ENCODE measurements at places on chromosomes 4 and X.

DNA sequence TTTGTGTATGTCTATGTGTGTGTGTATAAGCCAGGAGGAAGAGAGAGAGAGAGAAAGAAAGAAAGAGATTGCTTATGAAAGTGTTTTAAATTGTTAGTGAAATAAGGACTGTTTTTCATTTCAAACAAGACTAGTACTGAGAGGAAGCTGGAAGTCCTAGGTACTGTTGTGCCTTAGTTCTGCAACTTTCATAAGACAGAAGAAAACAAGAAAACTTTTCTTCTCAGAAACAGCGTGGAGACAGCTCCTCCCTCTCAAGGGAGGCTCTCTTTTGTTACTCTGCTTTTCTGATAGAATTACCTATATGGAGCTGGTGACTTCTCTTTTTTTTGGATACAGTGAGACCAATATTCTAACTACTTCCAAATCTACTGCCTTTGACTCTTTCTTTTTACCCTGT lies 62.5 kb downstream of the BANK1 start:
- no peak for DNase-seq

GRCh38 chr4:150315691-150316090 lies 237.4 kb downstream of the DCLK2 start:
- no peak for DNase-seq

DNA sequence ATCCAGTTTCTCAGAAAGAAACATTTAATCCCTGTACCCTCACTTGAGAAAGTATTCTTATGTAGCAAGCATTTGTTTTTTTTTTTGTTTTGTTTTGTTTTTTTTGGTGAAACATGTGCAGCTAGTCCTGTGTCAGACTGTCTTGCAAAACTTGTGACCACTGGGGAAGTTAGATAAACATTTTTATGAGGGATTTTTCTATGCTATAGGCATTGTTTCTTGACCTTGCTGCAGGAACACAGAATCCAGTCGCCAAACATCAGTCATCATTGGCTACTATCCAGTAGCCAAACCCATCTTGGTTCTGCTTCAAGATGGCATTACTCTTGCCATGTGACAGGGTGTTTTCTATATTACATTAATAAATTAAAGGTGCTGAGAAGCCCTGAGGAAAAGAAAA lies 7.7 kb upstream of the MAPK10 start:
- DNase-seq = no peak

DNA sequence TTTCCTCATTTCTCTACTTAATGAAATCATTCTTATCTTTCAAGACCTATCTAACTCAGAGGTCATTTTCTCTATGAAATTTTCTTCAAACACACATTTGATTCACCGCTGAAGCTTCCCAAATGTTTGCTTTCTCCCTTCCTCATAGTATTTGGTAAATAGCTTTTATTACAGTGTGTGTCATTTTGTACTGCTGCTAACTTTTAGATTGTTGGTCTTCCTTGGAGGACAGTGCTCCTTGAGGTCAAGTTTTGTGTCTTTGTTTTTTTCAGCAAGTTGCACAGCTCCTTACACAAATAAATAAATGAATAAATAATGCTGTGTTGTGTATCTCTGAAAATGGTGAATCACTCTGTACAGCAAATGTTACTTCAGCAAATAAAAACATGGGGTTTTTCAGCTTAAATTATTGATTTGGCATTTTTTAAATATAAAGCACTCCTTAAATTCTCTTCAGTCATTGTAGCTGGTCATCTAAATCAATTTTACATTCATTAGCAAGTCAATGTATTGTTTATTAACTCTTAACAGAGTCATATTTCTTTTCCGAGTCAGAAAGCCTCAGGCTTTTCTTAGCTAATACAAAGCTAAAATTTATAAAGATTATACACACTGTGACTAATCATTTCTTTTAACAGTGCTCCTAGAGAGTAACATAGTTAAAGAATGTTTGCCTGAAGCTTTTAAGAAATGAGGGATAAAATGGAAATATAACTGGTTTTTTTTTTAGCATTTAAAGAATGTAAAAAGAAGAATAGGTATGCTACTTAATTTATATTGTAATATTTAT lies 30.1 kb upstream of the MAD2L1 start:
- DNase-seq = no peak

GRCh38 chr4:139609647-139610046 lies 53.6 kb upstream of the SETD7 start:
- no peak for DNase-seq

- DNase-seq = no peak
Measured at GRCh38 chrX:44952329-44953027, 79.5 kb downstream of the KDM6A start.

DNA sequence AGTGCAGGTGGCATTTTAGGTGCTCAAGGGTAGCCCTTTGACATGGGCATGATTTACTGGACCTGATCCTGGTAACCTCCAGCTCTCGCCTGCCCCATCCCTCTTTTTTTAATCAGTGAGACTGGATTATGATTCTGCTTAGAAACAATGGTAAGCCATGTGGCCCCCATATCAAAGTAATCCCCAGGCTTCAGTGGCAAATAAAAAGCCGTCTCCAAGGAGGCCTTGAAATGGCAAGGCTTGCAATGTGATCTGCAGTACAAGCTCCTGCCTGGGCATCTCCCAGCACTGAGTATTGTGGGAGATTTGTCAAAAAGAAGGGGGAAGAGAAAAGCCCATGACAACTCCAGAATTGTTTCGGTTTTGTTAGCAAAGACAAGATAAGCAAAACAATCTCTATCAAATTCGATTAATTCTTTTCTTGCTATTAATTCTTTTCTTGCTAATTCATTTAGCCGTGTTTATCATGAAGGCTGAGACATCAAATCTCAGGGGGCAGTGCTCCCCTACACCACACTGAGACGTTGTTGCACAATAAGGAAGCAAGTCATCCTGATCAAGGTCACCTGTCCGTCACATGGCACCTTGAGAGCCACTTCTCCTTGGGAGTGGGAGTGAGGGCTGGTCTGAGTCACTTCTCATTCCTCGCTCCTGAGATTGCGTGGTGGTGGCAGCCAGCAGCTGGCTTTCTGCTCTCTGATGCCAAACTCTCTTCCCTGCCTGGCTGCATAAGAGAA lies 312.7 kb upstream of the GATB start:
- no peak for DNase-seq

DNA sequence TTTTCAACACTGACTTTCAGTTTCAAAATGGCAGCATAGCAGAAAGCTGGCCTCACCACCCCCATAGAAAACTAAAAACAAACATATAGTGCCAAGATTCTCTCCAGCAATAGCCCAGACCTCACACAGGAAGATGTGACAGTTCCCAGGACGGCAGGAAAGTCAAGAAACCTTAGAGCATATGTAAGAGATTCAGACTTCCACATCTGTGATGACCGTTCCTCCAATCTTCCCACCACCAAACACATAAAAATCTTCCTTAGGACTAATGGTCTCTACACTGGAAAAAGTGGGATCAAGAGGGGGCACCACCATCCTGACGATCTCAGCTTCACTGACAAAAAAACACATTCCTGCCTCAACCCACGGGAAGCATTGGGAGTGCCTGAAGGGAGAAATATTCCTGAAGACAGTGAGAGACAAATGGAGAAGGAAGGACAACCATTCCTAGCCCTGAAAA lies 134.1 kb upstream of the CPXCR1 start:
- no peak for DNase-seq

DNA sequence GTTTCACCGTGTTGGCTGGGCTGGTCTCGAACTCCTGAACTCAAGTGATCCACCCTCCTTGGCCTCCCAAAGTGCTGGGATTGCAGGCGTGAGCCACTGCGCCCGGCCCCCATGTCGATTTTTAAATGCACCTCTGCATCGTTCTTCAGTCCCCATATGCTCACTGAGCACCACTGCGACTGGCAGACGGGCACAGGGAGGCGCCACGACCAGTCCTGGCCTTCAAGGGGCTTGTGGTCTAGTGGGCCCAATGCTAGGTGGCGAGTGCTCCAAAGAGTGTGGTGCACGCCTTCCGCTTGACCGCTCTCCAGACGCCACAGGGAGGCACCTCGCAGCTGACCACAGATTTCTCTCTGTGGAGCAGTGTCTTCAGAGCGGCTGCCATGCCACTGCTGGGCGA lies 11.7 kb upstream of the MSANTD1 start:
- no peak for DNase-seq

DNA sequence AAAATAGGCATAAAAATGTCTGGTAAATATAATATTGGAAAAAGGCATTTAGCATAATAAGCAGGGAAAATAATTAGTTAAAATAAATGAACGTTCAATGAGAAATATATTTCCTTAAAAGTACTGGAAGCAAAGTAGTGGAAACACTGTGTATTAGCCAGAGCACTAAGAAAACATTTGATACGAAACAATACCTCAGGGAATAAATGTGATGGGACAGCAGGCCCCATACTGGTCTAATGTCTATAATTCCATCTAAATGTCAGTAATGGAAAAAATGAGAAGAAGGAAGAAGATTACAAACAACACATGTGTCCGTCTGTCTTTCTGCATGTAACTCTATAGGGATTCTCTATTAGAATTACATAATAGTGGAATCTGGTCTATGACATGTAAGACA lies 79.0 kb downstream of the PDE5A start:
- DNase-seq = no peak

- DNase-seq = no peak
Measured at GRCh38 chr4:60396341-60397049, 803.6 kb upstream of the ADGRL3 start.

DNA sequence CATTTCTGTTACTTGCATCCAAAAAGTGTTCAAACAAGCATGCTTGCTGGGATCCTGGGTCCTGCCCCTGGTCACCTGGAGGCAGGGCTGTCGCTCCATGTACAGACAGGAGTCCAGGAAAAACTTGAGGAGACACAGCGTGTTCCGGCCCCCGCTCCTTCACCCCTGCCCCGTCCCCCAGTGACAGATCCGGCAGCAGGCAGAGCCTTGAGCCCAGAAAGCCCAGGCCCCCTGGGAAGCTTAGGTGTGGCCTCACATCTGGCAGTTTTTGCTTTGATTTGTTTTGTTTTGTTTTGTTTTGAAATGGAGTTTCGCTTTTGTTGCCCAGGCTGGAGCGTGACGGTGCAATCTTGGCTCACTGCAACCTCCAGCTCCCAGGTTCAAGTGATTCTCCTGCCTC lies 67.0 kb downstream of the TRMT44 start:
- DNase-seq = no peak

- DNase-seq = no peak
Measured at GRCh38 chrX:10158279-10159144, 1.7 kb downstream of the CLCN4 start.

DNA sequence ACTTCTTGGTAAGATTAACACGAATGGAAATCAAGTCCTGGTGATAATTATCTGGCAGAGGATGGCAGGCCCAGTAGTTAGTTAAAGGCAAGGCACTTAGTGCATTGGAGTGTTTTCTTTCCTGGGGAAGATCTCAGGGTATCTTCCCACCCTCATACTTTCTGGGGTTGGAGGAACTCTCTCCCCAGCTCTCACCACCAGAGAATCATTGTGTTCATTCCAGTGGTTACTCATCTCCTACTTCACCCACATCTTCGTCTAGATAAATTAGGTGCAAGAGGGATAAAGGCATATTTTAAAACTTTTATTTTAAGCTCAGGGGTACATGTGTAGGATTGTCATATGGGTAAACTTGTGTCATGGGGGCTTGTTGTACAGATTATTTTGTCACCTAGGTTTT lies 67.5 kb upstream of the SH3RF1 start:
- DNase-seq = no peak

GRCh38 chrX:23656091-23656490 lies 11.2 kb upstream of the PRDX4 start:
- DNase-seq = no peak

- DNase-seq = no peak
Measured at GRCh38 chrX:111880735-111881134, 4.8 kb downstream of the TRPC5OS start.

- no peak for DNase-seq
Measured at GRCh38 chrX:6498324-6498723, 36.6 kb downstream of the VCX3A start.

GRCh38 chrX:134374294-134374693 lies 85.7 kb upstream of the HPRT1 start:
- DNase-seq = no peak

DNA sequence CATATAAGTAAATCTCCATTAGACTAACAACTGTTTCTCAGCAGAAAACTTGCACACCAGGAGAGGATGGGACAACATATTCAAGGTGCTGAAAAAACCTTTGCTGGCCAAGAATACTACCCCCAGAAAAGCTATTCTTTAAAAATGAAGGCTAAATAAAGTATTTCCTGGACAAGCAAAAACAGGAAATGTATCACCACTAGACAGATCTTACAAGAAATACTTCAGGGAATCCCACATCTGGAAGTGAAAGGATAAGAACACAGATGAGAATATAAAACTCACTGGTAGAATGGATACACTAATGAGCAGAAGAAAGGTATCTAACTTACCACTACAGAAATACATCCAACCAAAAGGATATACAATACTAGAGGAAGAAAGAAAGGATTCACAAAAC lies 27.0 kb upstream of the ADH1C start:
- no peak for DNase-seq

- no peak for DNase-seq
Measured at GRCh38 chr4:182843808-182844325, 73.3 kb downstream of the DCTD start.

DNA sequence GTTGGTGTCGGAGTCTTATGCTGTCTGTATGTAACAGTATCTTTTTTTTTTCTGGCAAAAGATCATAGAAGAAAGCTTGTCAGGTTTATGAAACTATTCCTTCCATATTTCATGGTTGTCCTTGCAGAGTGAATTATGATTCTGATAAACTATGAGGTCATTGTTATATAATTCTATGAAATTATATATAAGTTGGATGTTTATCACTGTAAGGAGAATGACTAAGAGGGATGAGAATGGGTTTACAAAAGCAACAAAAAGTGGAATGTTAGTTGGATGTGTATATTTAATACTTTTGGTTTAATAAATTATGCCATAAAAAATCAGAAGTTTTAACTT lies 43.1 kb downstream of the RAPGEF2 start:
- DNase-seq = no peak

DNA sequence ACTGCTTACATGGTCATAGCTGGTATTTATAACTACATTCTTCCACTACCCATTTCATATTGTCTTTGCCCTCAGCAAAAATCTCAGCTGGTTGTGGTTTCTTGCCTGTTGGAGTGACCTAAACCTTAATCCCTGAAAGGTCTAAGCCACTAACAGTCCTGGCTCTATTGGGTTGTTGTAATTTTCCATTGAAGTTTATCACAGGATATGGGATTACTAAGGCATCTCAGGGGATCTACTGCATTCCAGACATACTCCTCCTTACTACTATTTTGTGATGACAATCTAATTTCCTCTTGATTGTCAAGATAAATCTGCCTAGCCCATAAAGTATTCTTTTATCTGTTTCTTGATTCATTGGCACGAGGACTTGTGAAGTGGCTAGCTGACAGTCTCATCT lies 6.2 kb upstream of the OSTC start:
- DNase-seq = no peak

- no peak for DNase-seq
Measured at GRCh38 chr4:152585023-152585441, 49.1 kb upstream of the FBXW7 start.

- no peak for DNase-seq
Measured at GRCh38 chrX:1392376-1393068, 609 bp upstream of the SLC25A6 start.

DNA sequence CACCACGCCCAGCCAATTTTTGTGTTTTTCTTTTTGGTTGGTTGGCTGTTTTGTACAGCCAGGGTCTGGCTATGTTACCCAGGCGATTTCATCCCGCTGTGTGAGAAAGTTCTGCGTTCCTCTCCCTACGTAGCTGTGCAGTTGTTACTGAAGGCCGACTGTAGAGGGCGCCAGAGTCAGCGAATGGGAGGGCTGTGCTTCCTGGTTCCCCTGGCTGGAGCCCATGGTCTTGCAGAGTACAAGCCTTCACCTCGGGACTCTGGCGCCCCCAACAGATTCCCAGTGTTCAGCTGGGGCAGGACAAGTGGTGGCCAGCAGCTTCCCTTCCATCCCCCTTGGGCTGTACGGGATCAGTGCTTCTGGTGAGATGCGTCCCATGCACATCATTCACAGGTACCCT lies 5.6 kb upstream of the CT45A1 start:
- DNase-seq = peak; percentile 37

Measured in GDM1 (cell line).